ENCODE measurements at places on chromosomes 4 and X. TPM values are rescaled to one million over a fixed set of nuclear protein-coding genes. Genes with fewer than 3 reads are reported as not detected.

Gene ATP10D
- total RNA-seq, result 28.2 TPM

Gene FMR1NB
- total RNA-seq, result not detected

Gene ABCG2
- 5.4 TPM for total RNA-seq

Gene GLUD2
- 8.1 TPM for total RNA-seq

Gene PABPC5
- 3.6 TPM for total RNA-seq

Gene MAGEH1
- 28.8 TPM for total RNA-seq
